ENCODE measurements at places on chromosomes 11 and 22.
A peak's percentile ranks its signal among the peaks of the same experiment; 100 is the strongest.

GRCh38 chr11:58900479-58901420, 38.5 kb upstream of the GLYATL1 start:
- no peak for DNase-seq

GRCh38 chr11:125256541-125257189, 92.1 kb downstream of the PKNOX2 start:
- DNase-seq: no peak

DNA sequence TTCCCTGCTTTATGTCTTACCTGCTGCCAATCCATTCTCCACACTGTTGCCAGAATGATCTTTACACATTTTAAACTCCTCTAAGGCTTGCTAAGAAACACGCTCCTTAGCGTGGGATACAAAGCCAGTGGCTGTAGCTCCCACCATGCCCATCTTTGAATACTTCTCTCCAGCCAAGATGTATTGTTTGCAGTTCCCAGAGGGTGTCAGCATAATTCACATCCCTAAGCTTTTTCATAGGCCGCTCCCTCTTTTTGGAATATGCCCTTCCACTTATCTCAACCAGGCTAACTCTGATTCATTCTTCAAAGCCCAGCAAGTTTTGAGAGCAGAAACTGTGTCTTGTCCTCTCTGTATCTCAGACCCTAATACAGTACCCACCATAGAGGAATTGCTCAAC, 8.1 kb upstream of the UPK2 start:
- DNase-seq: no peak

- no peak for DNase-seq
Observed at GRCh38 chr11:124935548-124936514, at the start of gene HEPACAM. Gene HEPACAM (minus strand): TSS chr11:124936047. CDS start chr11:124936006, 41 bp downstream.

- DNase-seq: no peak
Observed at GRCh38 chr11:35085531-35086165, 53.3 kb upstream of the CD44 start.

- peak; percentile 60 for DNase-seq
Observed at GRCh38 chr11:16815047-16815767, 76.8 kb downstream of the C11orf58 start.

DNA sequence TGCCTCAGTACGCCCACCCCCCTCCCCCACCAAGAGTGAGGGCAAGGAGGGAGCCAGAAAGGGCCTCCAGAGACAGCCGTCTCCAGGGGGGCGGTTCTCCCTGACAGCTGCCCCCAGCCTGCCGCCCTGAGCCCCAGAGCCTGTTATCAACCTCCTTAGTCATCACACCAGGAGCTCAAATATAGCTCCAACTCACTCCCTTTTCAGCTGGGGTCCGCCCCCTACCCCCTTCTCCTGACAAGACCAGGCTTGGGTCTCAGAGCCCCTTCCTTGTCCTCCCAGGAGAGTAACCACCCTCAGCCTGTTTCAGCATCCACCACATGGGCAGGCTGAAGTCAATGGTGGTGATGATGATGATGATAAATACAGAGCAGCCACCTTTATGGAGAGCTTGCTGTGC, 2.5 kb upstream of the INPP5J start:
- no peak for DNase-seq

GRCh38 chr11:124625504-124626168, 3.0 kb downstream of the TBRG1 start:
- no peak for DNase-seq

DNA sequence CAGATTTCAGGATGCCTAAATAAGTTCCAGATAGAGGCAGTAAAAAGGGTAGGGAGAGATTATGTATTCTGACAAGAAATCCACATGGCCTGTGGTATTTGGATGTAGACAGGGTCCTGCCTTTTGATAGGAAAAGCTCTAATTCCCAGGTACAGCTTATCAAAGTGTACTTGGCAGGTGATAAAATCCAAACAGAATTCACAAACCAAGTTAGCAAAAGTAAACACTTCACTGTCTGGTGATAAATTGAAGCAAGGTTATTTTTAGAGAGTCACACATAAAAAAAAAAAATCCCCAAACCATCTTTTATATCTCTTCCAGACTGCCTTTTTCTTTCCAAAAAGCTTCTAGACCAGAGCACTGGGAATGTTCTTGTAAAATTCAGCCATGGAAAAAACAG, 5.7 kb downstream of the CBLIF start:
- no peak for DNase-seq

DNA sequence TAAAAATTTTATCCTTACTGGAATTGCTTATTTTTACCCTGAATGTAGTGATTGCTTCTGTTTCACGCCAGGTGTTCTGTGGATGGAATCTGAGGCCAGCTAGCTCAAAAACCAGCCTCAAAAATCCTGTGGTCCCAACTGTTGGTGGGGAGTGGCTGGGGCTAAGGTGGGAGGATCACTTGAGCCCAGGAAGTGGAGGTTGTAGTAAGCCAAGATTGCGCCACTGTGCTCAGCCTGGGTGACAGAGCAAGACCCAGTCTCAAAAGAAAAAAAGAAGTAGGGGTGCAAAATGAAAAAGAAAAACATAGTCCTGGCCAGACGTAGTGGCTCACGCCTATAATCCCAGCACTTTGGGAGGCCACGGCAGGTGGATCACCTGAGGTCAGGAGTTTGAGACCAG, 27.0 kb upstream of the SLC5A1 start:
- DNase-seq: no peak

DNA sequence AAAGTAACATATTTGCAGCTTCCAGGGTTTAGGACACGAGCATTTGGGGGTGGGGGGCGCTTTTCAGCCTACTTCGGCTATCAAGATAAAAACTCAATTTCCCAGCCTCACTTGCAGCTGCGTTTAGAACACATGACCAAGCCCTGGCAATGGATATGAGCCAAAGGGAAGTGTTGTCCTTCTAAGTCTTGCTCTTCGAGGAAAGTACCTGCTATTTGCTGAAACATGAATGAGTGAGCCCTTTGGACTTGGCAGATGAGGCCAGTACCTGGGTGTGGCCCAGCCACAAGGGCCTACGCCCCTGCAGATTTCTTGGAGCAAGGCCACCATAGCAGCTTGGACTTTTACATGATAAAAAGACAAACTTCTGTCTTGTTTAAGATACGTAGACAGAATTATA, 60.2 kb upstream of the SORL1 start:
- no peak for DNase-seq

DNA sequence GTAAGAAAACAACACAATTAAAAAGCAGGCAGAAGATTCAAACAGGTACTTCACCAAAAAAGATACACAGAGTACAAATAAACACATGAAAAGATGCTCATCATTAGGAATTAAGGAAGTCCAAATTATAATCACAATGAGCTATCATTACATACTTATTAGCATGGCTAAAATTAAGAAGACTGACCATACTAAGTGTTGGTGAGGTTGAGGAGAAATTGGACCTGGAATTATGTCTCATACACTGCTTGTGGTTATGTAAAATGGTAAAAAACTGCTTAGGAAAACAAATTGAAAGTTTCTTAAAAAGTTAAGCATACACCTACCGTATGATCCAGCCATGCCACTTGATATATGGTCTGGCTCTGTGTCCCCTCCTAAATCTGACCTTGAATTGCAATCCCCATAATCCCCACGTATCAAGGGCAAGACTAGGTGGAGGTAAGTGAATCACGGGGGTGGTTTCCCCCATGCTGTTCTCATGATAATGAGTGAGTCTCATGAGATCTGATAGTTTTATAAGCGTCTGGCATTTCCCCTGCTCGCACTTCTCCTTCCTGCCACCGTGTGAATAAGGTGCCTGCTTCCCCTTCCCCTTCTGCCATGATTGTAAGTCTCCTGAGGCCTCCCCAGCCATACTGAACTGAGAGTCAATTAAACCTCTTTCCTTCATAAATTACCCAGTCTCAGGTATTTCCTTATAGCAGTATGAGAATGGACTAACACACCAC, 4.8 kb downstream of the SAAL1 start:
- no peak for DNase-seq

- no peak for DNase-seq
Observed at GRCh38 chr11:69893631-69894030, 74.4 kb upstream of the FGF3 start.

GRCh38 chr11:128174465-128175291, 412.7 kb downstream of the ETS1 start:
- no peak for DNase-seq

DNA sequence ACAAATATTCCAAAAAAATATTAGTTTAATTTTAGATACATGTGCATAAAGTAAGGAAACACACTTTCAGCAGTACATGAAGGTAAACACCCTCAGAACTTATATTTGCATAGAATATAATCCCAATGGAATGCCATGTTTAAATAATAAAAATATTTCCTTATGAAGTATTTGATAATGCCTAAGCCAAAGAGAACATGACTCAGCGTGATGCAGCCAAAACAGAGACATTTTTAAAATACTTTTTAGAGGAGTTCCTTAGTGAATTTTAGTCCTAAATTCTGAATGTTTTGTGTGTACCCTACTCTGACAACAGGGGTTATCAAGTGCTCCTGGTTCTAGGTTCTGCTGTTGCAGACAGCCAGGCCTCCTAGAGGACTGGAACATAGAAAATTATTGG, 39.1 kb upstream of the POU2AF2 start:
- DNase-seq: no peak

Data from NCI-H2081 treated with DMSO at 0.1 percent for 48 hours (cell line).